ENCODE measurements at places on chromosomes 4 and X.

DNA sequence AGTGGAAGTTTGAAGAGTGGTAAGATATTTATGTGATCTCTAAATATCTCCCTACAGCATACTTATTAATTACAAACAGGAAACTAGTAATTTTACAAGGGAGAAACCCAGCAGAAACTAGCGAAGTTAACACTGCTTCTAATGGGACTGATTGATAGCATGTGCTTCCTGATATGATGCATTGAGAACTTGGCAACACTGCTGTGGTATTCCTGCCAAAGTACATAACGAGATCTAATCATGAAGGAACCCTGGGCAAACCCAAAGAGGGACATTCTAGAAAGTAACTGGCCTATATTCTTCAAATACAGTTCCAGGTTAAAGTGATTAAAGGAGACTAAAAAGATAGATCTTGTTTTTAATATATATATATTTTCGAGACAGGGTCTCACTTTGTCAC, 4.6 kb upstream of the GPR34 start:
- DNase-seq = no peak

DNA sequence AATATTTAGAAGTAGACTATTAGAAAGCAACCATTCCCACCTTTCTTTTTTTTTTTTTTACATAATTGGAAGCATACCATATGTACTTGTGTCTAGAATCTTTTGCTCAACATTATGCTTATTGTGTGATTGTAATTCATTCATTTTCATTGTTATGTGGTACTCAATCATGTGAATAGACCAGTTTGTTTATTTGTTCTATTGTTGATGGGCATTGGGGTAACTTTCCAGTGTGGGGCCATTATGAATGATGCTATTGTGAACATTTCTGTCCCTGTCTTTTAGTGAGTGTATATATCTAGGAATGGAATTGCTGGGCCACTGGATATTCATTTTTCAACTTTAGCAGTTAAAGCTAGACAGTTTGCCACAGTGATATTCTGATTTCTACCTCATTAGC, 62.5 kb upstream of the MCUB start:
- DNase-seq = no peak

DNA sequence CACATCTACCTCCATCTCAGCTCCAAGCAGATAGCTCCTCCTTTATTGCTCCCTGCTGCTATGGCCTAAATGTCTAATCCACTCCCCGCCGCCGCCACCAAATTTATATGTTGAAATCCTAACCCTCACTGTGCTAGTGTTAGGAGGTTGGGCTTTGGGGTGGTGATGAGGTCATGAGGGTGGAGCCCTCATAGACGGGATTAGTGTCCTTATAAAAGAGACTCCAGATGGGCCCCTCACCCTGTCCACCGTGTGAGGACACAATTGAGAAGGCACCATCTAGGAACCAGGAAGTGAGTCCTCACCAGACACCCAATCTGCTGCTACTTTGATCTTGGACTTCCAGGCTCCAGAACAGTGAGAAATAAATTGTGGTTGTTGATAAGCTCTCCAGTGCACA, 13.6 kb upstream of the TBC1D14 start:
- no peak for DNase-seq

- DNase-seq = no peak
Observed at GRCh38 chrX:40157228-40158035, 59.7 kb upstream of the BCOR start.

DNA sequence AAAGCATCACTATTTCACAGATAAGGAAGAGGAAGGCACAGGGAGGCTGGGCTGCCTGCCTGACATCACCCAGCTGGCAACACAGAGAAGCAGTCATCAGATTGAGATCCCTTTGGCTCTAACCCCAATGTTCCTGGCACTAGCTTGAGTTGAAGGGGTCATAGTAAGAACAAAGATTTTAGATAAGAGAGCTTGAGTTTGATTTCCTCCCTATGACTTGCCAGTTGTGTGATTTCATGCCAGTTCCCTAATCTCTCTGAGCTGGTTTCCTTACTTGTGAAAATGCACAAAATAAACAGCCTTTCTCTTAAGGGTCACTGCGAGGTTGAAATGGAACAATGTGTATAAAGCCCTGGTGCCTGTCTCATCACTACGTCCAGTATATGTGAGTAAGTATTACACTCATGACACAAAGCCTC, 475.4 kb upstream of the HS3ST1 start:
- no peak for DNase-seq

All from GM12891 (cell line).